Right cardiac atrium (tissue), 5 donors: ENCODE measurements at places on chromosomes 2 and 18. TPM values are rescaled to one million over a fixed set of nuclear protein-coding genes. Genes with fewer than 3 reads are reported as not detected.

DNA sequence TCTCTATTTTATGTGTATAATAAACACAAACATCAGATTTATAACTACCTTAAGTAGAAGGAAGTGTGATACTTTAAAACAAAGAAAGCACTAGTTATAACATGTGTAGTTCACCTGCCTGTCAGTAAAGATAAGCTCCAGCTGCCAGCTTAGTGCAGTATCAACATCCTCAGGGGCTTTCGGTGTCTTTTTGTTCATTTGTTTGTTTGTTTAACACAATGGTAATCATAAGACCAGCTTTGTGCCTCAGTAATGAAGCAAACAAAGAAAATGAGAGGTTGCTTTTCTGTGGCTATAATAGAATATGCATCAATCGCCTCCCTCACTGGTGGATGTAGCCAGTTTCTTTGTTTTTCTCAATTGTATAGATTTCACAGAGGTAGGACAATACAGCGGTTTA, 1499.0 kb upstream of the TMEFF2 start:
- no peak for DNase-seq

- peak; percentile 71 for DNase-seq
These were observed 1.6 kb downstream of the CTIF start for GRCh38 chr18:48540251-48541025.

DNA sequence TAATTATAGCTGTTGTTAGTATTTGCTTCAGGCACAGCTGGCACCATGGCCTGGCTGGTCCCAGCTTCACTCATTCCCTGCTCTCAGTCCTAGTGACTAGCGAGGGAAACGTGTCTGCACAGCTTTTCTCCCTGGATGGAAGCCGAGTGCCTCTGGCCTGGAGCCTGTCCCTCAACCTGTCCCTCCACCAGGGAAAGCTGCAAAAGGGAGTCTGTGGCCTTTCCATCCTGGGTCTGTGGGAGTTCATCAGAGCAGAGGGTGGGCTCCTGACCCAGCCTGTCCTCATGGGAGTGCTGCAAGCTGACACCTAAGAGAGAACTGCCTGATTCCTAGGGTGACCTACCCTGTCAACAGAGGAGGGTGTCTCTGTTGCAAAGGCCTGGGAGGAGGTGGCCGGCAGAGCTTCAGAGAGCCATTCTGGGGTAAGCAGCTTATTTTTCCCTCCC, 118.3 kb downstream of the CAPN13 start:
- peak; percentile 41 for DNase-seq

The CD8A gene
- total RNA-seq = 1.0 TPM

The IL1F10 gene
- total RNA-seq = not detected

The RBBP8 gene
- 6.3 TPM for total RNA-seq

The DNAJC5G gene
- 1.5 TPM for total RNA-seq
